Stimulated activated CD8-positive, alpha-beta memory T cell treated with anti-CD3 and anti-CD28 coated beads, Interleukin-15, amount 100 ng/mL, for 4 hours (primary cell): ENCODE measurements at places on chromosomes 12 and 14.

DNA sequence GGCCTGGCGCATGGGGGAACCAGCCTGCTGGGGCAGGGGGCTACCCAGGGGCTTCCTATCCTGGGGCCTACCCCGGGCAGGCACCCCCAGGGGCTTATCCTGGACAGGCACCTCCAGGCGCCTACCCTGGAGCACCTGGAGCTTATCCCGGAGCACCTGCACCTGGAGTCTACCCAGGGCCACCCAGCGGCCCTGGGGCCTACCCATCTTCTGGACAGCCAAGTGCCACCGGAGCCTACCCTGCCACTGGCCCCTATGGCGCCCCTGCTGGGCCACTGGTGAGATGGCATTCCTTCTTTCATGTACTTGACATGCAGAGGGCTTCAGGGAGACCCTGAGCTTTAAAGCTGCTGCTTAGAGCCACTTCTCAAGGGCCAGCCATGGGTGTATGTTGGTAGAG is 9.0 kb downstream of the LGALS3 start:
- no peak for DNase-seq

- no peak for DNase-seq
Observed at GRCh38 chr12:68579254-68579653, 31.4 kb upstream of the RAP1B start.

- no peak for DNase-seq
Observed at GRCh38 chr12:87136330-87136976, 880.3 kb upstream of the MGAT4C start.

GRCh38 chr12:53791735-53792326 is 40.1 kb upstream of the CISTR start:
- DNase-seq, result no peak

GRCh38 chr14:53529519-53529918 is 376.4 kb upstream of the DDHD1 start:
- no peak for DNase-seq

GRCh38 chr14:79354336-79354735 is 857.0 kb downstream of the DIO2 start:
- no peak for DNase-seq

DNA sequence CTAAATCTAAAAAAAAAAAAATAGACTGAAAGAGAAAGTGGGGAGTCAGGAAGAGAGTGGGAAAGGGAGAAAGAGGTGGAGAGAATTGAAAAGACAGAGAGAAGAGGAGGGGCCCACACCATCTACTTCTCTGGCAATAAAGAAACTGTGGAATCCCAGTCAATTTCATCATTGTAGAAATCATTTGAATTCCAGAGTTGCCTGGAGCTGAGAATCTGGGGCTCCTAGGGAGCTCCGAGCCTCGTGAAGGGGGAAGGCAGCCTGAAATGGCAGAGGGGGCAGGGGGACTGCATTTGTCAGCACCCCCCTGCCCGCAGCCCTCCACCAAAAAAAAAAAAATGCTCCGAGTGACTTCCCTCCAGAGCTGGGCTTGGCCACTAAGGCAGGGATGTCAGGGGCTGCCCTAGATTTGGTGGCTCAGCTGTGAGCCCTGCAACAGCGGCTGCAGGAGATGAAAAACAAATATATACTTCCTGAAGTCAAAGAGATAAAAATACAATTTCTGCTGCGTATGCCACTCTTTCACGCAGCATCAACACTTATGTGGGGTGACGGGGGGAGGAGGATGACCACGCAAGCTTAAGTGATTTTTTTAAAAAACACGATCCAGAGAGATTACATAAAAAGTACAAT is 80.5 kb downstream of the BCL11B start:
- DNase-seq, result no peak
